Muscle of back (tissue), 13 donors: ENCODE measurements at places on chromosomes 6 and 20. TPM values are rescaled to one million over a fixed set of nuclear protein-coding genes. Genes with fewer than 3 reads are reported as not detected.

DNA sequence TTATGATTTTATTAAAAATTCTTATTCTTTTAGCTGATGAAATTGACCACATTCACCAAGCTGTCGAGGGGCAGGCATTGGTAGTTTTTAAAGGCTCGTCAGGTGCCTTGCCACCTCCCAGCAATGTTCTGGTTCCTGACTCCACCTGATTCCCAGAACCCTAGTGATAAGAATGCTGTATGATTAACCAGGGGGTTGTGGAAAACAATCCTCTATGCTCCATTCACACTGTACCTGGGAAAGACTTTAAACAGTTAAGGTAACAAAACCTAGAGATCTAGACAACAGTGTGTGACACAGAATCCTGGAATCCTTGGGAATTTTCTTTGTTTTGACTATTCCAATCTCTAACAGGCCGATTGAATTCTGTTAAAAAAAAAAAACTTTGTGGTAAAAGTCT, 165.7 kb upstream of the OLIG3 start:
- no peak for DNase-seq

DNA sequence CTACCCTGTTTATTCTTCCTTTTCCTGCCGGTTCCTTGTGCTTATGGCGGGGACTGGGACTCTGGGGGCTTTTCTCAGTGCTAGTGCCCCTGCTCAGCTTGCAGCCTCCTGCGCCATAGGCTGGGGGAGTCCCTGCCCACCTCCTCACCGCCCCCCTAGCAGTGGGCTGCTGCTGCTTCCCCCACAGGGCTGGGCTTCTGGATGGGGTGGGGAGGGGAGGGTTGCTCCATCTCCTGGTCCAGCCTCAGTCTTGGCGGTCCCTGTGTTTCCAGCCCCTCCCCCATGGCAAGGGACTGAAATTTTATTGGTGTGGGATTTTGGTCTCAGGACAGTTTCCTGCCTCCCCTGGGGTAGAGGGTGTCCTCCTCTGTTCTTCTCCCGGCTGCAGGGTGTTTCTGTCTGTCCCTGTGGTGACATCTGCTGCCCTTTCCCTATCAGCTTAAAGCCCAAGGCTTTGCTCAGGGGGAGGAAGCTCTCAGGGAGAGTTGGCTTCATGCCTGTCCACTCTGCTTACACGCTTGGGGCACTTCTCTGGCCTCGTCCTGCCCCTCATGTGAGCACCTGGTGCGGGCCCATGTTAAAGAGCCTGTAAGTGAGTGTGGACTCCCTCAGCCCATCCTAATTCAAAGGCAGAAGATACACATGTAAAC, 100.6 kb downstream of the HIVEP1 start:
- no peak for DNase-seq

DNA sequence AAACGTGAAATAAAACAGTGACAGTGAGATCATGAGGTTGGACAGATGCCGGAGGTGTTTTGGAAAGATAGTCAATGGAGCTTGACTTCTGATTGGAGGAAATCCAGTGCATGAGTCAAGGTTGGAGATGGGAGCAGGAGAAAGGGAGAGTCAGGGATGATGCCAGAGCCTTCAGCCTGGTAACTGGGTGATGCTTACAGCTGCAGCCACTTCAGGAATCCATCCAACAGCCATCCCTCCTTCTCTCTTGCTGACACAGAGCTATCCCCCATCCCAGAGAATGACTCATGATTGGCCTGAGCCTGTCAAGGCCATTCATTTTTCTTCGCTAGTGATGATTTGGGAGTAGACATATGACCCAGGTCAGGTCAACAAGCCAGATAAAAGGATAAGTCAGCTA, 112.8 kb downstream of the SAMD5 start:
- DNase-seq = peak; percentile 82

- DNase-seq = peak; percentile 42
These were observed 64.8 kb downstream of the KIAA0319 start for GRCh38 chr6:24581084-24581669.

- DNase-seq = peak; percentile 75
These were observed 35.8 kb downstream of the SLC2A4RG start for GRCh38 chr20:63775096-63775978.

Gene EBF4
- polyA plus RNA-seq = 4.8 TPM
